ENCODE measurements at places on chromosomes 1 and 21.

DNA sequence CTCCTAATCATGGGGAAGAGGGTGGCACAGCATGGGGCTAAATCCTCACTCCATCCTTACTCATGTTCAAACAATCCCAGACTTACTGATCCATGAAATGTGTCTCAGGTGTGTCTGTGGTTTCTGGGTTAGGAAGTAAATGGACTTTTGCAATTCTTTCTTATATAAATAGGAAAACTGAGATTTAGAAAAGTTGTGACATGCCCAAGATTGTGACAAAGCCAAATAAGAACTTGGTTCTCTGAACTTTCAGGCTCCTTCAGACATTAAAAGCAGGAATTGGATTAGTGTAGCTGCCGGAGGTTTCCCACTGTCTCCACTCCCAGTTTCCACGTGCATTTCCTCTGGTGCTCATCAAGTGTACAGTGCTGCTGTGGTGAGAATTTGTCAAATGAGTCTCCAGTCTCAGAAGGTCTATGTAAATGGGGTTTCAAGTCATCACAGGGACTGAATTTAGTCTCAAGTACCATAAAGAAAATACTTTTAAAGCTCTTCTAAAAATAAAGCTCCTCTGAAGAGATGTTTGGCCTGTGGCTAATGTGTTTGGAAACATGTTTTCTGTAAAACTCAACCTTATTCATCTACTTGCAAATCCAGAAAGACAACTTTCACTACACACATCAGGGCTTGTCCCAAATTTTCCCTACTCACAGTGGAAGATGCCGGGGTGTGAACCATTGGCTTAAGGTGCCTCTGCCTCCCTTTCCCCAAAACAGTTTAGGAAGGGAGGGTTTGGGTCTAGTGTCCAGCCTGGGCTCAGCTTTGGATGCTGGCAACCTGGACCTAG is 115.2 kb downstream of the NGF start:
- no peak for DNase-seq

GRCh38 chr1:110292031-110292741 is 47.0 kb upstream of the RBM15 start:
- DNase-seq, result no peak

DNA sequence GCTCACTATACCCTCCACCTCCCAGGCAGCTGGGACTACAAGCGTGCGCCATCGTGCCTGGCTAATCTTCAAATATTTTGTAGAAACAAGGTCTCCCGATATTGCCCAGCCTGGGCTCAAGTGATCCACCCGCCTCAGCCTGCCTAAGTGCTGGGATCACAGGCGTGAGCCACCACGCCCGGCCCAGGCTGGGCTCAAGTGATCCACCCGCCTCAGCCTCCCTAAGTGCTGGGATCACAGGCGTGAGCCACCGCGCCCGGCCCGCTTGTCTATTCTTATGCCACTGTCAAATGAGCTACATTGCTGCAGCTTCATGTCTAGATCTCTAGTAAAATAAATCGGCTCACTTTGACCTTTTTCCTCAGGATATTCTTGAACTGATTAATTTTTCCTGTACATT is 107.7 kb upstream of the COL6A1 start:
- no peak for DNase-seq

- no peak for DNase-seq
Measured at GRCh38 chr1:161052899-161053298, 7.1 kb upstream of the USF1 start.

DNA sequence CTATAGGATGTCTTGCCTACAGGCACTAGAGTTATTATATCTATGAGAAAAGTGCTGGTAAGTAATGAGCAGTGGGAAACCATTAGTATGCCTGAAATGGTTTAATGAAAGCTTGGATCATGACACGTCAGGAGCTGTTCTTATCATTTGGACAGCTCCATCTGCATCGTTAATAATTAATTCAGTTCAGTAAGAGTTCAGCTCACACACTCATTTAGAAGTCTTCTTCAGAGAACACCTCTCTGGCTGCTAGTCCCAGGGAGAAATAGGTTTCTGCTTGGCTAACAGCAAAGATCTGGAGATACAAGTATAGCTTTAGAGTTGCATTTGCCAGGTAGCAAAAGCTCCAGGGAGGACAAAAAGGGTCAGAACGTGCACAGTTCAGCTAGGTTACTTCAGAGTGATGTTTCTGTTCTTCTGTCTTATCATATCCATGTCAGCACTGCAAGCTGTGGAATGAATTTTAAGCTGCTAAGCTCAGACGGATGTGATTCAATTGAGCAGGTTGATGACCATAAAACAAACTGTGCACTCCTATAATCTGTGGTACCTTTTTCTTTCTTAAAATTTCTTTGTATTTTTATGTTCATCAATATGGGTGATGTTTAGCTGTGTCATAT is 173.6 kb downstream of the ADGRL2 start:
- no peak for DNase-seq

All from stimulated activated CD8-positive, alpha-beta memory T cell treated with anti-CD3 and anti-CD28 coated beads, Interleukin-7, amount 100 ng/mL, for 1 hour (primary cell).